RWPE1 (cell line): ENCODE measurements at places on chromosomes 2 and 18.

DNA sequence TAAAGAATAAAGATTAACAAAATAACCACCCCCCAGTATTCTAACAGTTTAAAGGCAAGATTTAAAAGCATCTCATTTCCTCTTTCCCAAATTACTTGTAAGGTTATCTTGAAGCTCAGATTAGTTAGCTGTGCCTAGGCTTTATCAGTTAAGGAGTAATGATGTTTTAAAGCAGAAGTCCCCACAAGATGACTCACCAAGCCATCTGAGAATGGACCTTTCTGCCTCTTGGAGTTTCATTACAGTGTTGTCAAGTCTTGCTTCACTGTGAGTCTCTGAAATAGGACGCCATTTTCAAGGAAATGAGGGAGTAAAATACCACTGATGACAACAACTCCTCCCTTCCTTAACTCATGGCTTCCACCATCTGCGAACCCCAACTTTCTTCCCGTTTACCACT, 35.9 kb downstream of the ZNF385B start:
- no peak for DNase-seq

DNA sequence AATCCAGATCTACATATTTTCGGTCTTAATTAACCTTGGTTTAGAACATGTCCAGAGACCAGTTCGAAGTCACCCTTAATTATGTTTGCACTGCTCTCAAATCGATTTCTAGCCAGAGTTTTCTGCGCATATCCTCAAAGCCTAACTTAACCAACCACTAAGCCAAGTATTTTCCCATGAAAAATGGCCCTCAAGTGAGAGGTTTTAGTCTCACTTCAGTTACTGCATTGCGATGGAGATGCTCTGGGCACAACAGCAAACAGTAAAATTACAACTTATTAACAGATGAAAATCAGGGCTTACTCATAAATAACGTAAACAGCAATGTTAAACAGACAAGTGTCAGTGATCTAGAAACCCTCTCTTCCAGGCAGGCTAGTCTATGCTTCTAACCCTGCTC, 4.5 kb downstream of the RTN4 start:
- no peak for DNase-seq

GRCh38 chr2:75053484-75054112, 95.2 kb downstream of the POLE4 start:
- peak; percentile 50 for DNase-seq

DNA sequence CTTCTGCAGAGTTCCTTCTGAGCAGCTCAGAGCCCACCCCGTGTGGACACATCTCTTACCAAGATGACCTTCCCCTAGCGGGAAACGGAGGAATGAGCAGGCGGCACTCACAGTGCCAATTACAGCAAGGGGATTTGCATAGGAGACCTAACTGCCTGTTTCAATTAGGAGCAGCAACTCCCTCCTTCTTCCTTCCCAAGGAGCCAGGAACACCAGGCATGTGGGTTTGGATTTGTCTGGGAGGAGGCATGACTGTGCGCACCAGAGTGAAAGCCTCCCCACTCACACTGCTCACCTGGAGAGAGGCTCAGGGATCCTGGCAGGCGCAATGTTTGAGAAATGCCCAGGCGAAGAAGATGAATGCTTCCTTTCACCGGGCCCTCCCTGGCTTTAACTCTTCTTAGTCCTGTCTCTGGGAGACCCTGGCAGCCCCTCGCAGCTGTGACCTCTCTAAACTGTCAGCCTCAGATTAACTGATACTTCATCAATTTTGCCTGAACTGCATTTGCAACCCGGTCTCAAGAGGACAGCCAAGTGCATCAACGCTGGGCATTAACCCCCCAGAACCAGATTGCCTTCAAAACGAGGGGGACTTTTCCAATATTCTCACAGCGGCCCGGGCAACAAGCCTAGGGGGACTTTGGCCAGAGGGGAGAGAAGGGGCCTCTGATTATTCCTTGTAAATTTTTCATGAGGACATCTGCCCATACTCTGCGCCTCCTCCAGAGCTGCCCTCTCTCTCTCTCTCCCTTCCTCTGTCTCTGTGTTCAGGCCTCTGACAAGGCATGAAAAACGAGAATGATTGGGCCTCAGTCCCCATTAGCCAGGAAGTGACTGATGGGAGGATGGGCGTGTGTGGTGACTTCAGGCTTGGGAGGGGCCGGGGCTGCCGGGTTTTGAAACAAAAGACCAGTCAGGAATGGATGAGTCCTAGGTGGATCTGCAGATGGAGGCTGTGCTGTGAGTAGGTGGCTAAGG, 93.8 kb downstream of the CMPK2 start:
- no peak for DNase-seq

GRCh38 chr18:75350512-75350839, 77.0 kb downstream of the SMIM21 start:
- no peak for DNase-seq

GRCh38 chr2:129437725-129438124, 541.7 kb upstream of the RAB6C start:
- DNase-seq: no peak

- no peak for DNase-seq
Observed at GRCh38 chr2:12081481-12082210, 335.2 kb downstream of the LPIN1 start.

DNA sequence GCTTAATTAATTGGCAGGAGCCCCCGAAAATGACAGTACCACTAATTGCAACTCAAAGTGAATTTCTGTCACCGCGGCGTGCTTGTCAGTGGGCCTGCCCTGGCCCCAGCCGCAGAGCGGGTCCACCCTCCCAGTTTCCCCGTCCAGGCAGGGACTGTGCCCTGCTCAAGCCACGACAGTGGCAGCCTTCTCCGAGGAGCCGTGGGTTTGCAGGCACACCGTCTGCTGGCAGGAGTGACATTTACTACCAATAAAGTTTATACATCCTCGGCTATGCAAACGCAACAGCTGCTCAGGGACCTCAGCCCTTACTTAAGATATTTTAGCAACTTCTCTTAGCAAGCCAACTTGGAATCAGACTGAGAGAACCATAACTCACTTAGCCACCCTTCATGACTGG, 112.7 kb downstream of the GBX2 start:
- DNase-seq: no peak

GRCh38 chr18:54086046-54086802, 138.2 kb downstream of the MBD2 start:
- no peak for DNase-seq

- no peak for DNase-seq
Observed at GRCh38 chr2:81093031-81093430, 788.5 kb upstream of the LRRTM1 start.

GRCh38 chr2:85681776-85682175, 12.4 kb upstream of the GNLY start:
- no peak for DNase-seq

DNA sequence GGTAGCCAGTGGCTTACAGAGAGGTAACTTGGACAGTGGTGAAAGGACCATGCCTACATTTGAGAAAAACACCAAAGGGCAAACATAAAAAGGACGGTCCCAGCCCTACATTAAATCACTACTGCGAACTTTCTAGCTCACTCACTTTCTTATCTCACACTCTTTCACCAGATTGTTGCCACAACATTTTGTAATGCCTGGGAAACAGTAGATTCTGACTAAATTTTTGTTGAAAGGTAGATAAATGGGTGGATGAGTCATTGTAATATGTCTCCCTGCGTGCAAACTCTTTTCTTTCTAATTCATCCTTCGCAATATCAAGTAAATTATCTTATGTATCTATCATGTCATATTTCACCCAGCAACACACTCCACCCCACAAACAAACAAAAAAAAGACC, 192.2 kb downstream of the IRS1 start:
- no peak for DNase-seq

- no peak for DNase-seq
Observed at GRCh38 chr2:238523158-238524110, 96.7 kb downstream of the ASB1 start.

DNA sequence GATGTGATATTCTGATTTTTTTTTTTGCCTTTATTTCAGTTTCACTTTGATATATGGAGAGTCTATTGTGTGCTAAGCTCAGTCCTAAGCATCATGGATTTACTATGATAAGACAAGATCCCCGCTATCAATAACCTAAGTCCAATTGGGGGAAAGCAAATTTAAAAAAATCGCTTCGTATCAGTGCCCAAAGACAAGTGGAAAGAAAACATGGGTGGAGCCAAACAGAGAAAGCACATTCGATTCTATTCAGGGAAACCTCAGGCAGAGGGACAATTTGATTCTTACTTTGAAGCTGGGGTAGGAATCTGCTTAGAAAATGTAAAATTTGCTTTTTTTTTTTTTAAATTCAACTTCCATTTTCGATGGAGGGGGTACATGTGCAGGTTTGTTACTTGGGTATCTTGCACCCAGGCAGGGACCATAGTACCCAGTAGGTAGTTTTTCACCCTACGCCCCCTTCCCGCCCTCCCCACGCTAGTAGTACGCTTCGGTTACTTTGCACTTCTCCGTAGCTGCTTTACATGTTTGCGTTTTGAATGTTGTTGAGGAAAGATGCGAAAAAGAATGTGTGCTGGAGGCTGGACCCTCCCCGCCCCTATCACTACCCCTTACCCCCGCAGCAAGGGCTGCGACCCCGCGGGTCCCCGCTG, 12.4 kb downstream of the KIF5C start:
- DNase-seq: no peak

GRCh38 chr18:63203497-63203896, 116.1 kb downstream of the BCL2 start:
- no peak for DNase-seq

GRCh38 chr2:133360190-133360589, 208.1 kb downstream of the NCKAP5 start:
- DNase-seq: no peak
